ENCODE measurements at places on chromosomes 3 and 15.
A peak's percentile ranks its signal among the peaks of the same experiment; 100 is the strongest.

DNA sequence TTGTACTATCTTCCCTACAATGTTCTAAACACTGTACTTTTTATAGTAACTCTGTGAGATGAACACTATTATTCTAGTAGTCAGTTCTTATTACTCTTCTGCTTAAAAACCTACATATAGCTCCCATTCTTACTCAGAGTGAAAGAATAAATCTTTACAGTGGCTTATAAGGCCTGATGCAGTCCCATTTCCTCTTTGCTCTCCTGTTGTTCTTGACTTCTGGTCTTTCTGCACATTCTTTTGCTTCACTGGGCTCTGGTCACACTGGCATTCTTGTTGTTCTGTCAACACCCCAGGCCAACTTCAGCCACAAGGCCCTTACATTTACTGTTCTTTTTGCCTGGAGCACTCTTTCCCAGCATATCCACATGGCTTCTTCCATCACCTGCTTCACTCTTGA lies 58.2 kb upstream of the TP63 start:
- DNase-seq, result no peak

DNA sequence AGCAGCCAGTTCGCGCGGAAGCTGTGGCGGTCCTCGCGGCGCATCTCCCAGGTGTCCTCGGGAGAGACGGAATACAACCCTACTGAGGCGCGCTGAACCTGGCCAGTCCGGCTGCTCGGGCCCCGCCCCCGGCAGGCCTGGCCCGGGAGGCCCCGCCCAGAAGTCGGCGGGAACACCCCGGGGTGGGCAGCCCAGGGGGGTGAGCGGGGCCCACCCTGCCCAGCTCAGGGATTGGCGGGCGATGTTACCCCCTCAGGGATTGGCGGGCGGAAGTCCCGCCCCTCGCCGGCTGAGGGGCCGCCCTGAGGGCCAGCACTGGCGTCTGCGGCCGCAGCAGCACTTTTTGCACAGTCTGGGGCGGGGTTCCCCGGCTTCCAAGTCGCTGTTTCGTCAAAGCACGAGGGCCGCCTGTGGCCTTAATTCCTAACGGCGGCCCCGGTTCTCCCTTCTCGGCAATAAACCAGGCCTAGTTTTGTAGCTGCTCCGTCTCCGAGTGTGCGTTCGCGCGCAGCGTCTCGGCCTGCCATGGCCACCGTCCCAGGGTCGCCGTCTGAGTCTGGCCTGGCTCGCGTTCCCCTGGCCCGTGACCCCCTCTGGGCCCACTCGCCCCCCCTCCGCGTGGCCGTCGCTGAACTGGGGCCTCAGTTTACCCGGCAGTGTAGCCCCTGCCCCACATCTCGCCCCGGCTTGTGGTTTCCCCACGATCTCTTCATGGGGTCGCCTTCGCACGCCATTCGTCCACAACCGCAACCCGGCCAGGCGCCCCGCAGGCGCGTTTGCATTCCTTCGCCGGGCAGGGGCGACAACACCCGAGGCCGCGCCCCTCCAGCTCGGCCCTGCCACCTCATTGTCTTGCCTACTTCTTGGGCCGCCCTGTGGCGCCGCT lies 30.0 kb downstream of the NBEAL2 start:
- DNase-seq, result peak; percentile 52

GRCh38 chr3:178480274-178480673 lies 56.0 kb upstream of the KCNMB2 start:
- DNase-seq, result no peak

- no peak for DNase-seq
Observed at GRCh38 chr15:48800811-48801455, 9.9 kb downstream of the CEP152 start.

- DNase-seq, result no peak
Observed at GRCh38 chr3:55198554-55198953, 270.7 kb upstream of the LRTM1 start.

DNA sequence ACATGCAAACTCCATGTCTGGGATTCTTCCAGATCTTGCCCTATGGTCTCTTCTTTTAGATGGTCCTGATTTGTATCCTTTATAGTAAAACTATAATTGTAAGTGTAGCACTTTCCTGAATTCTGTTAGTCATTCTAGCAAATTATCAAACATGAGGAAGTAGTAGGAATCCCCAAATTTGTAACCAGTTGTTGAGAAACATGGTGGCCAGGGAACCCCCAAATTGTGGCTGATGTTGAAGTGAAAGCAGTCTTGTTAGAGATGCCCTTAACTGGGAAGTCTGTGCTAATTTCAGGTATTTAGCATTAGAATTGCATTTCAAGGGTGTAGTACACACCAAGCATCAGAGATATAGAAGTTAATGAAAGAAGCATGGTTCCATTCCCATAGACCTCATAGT lies 180.4 kb upstream of the STT3B start:
- no peak for DNase-seq

DNA sequence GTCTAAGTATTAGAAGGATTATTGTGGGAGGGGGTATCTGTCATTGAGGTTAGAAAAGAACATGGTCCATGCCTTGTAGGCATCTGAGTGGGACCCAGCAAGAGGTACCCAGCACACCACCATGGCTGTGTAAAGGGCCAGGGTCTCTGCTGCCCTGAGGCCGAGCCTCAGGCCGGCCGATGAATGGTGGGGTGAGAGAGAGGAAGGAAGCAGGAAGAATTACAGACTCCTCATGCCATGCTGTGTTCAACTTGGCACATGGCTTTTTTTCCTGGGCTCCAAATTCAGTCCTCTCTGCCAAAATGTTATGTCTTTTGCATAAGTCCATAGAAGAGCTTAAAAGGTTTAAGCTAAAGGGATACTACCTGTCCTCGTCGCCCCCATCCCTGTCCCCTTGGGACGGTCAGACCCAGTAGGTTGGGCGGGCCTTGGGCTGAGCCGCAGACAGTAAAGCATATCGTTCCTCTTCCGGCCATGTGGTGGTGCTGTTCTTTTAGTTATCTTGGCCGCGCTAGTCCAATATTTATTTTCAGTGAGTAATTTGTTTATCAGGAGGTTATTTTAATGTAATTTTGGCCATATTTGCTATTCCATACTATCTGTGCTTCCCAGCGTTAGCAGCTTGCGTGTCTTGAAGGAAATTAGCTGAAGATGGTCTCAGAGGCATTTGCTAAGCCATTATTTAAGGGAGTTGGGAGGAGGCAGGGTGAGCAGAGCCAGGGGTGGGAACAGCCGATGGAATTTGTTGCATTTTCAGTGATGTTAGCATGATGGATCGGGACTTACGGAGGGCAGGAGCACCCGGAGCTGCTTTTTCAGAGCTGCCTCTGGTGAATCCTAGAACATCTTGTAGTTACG lies 152.4 kb downstream of the AGBL1 start:
- no peak for DNase-seq

DNA sequence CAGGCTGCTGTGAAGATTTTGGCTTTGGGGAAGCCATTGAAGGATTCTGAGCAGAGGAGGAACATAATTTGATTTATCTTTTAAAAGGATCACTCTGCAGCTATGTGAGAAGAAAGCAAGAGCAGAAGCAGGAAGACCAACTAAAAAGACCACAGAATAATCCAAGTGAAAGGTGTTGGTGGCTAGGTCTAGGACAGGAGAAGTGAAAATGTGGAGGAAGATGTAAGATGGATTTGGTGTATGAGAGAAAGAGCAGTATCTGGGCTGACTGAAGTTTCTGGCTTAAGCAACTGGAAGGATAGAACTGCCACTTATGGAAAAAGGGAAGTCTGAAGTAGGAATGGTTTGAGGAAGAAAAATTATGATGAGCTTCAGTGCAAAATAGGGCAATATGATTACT lies 62.0 kb downstream of the SFMBT1 start:
- no peak for DNase-seq

DNA sequence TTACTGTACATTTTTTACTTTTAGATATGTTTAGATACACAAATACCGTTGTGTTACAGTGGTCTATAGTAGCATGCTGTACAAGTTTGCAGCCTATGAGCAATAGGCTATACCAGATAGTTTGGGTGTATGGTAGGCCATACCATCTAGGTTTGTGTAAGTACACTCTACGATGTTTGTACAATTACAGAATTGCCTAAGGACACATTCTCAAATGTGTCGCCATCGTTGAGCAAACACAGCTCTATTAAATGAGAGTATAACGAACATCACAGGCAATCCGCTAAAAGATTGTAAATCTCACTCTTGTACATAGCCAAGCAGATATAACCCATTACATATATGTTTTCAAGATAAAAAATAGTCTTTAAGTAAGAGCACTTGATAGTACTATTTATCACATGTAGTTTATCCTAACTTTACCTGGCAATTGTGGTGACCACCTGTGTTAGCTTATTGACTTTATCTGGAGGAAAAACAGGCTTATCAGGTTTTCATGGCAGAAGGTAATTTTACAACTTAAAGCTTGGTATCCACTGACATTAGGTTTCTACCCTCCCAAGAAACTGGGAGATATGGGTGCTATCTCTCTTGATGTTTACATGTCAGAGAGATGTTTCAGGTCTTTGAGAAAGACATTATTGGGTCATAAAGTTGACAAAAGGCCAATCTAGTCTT lies 898.7 kb downstream of the NSUN3 start:
- DNase-seq, result no peak

- DNase-seq, result no peak
Observed at GRCh38 chr15:90213818-90214204, 12.7 kb downstream of the SEMA4B start.

DNA sequence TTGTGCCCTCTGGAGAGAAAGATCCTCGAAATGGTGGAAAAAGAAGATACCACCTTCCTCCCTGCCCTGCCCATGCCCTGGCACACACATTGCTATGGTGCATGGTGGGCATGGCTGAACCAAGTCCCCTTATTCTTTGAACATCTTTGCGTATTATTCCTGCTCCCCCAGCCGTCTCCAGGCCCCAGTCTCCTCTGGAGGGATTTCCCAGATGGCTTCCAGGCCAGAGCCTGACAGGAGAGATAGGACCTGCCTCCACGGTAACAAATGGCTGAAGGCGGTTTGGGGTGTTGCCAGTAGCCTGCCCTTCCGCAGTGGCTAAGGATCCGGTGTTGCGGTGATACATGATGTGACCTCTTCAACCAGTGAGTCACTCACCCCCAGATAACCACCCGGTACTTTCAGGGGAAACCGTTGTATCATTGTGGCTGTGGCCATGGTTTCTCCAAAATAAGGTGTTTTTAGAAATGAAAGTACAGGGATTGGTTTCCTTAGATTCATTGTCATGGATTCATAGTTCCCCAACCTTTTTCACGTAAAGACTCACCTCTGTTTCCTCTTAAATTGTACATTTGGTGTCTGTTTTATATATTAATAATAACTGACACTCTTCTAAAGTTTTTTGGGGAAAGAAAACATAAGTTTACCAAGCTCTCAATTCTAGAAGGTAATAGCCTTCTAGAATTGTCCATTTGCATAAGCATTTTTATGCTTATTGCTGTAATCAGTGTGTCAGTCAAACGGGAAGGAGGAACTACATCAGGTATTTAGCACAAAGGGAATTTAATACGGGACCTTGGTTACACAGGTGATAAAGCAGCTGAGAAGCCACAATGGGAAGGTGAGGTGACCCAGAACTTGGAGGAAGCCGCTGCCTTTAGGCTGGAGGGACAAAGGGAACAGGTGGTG lies 25.9 kb downstream of the SMAD3 start:
- peak; percentile 51 for DNase-seq

GRCh38 chr3:189720736-189721417 lies 89.7 kb downstream of the TP63 start:
- no peak for DNase-seq

GRCh38 chr3:143135150-143135549 lies 15.6 kb downstream of the CHST2 start:
- no peak for DNase-seq

- DNase-seq, result no peak
Observed at GRCh38 chr15:98713585-98714001, 65.3 kb downstream of the IGF1R start.

All from activated CD8-positive, alpha-beta memory T cell treated with anti-CD3 and anti-CD28 coated beads for 4 hours (primary cell).